NCI-H526 (cell line): ENCODE measurements at places on chromosomes 16 and 17.
A peak's percentile ranks its signal among the peaks of the same experiment; 100 is the strongest.

DNA sequence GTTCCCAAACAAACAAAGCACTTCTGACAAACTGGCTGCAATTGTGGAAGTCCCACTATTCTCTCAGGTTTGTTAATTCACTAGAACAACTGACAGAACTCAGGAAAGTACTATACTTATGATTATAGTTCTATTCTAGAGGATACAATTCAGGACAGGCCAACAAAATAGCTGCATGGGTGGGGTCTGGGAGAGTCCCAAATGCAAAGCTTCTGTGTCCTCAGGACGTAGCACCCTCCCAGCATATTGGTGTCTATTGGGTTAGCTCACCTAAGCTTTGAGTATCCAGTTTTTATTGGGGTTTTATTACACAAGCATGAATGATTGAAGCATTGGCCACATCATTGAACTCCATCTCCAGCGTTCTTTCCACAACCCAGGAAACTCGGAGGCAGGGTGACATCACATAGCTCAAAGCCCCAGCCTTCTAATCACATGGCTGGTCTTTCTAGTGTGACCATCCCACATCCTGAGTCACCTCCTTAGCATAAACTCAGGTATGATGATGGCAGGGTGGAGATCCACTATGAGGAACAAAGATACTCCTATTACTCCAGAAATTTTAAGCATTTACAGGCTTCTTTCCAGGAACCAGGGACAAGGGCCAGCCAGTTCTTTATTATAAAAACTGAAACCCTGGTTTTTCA, 43.9 kb upstream of the CCNF start:
- no peak for DNase-seq

DNA sequence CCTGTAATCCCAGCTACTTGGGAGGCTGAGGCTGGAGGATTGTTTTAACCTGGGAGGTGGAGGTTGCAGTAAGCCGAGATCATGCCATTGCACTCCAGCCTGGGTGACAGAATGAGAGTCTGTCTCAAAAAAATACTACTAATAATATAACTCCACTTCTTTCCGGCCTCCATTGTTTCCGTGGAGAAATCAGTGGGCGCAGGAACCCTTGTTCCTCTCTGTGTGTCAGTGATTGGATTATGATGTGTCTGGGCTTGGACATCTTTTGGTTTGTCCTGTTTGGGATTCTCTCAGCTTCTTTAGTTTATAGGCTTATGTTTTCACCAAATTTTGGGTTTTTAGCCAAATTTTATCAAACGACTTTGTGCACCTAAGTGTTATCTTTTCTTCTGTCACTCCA, 36.8 kb downstream of the ACSF3 start:
- no peak for DNase-seq

GRCh38 chr17:72121164-72122009, 567 bp downstream of the SOX9 start:
- DNase-seq = no peak

- DNase-seq = peak; percentile 84
Measured at GRCh38 chr16:11079652-11080187, 135.4 kb downstream of the CLEC16A start.

- DNase-seq = no peak
Measured at GRCh38 chr17:73069164-73069770, 23.2 kb downstream of the SLC39A11 start.

GRCh38 chr16:82667437-82667836, 40.7 kb downstream of the CDH13 start:
- DNase-seq = no peak

DNA sequence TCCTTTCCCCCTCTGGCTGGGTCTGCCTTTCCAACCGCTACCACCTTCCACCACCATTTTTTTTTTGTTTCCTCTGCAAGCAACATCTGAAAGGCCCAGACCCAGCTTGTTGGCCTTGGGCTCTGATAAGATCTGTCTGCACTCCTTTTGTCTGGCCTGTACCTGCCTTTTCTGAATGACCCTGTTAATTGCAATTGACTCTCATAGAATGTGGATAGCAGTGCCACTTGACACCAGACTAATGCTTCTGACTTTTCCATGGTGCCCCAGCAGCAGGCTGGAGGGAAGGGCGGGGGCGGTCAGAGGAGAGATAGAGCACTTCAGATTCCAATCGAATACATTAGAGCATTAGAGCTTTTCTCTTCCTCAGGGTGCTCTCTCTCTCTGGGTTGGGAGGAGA, 538.9 kb downstream of the WWOX start:
- DNase-seq = no peak

DNA sequence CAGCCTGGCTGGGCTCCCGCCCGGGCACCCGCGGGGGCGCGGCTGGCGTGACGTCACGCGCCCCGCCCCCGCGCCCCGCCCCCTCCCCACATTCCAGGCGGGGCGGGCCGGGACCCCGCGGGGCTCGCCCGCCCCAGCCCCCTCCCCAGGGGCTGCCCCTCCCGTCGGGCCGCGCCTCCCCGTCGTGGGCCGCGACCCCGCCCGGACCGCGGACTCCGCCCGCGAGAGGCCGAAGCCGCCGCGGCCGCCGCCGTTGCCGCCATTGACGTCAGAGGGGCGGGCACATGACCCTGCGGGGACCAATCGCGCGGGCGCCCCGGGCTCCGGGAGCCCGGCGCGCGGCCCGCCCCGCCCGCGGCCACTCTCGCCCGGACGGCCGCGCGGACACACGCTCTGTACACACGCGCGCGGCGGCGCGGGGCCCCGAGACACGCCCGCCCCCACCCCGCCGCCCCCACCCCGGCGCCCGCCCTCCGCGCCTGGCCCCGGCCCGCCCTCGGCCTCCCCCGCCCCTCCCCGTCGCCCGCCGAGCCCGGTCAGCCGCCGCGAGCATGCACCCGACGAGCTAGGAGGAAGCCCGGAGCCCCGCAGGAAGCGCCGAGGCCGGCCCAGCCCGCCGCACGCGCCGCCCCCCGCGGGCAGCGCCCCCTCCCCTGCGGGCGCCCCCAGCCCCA, at the start of gene CMIP:
TSS of gene CMIP (plus strand) at position 361 of the 674 bp plus-strand sequence.
- DNase-seq = no peak

DNA sequence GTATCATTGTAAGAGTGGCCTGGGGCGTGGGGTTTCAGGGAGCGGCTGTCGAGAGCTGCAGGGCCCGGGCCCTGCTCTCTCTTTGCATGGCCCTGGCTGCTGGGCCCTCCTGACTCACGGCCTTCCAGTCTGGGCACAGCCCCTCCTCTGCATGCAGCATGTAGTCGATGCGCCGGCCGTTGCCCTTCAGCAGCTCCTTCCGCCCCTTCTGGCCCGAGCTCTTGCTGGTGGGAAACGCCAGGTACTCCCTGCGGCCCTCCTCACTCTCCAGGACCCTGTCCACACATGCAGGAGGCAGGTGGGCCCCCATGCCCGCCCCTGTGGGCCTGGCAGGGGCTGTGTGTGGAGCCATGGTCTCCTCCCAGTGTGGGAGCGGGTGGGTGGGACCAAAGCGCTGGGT, 50.7 kb downstream of the PRMT7 start:
- DNase-seq = no peak

DNA sequence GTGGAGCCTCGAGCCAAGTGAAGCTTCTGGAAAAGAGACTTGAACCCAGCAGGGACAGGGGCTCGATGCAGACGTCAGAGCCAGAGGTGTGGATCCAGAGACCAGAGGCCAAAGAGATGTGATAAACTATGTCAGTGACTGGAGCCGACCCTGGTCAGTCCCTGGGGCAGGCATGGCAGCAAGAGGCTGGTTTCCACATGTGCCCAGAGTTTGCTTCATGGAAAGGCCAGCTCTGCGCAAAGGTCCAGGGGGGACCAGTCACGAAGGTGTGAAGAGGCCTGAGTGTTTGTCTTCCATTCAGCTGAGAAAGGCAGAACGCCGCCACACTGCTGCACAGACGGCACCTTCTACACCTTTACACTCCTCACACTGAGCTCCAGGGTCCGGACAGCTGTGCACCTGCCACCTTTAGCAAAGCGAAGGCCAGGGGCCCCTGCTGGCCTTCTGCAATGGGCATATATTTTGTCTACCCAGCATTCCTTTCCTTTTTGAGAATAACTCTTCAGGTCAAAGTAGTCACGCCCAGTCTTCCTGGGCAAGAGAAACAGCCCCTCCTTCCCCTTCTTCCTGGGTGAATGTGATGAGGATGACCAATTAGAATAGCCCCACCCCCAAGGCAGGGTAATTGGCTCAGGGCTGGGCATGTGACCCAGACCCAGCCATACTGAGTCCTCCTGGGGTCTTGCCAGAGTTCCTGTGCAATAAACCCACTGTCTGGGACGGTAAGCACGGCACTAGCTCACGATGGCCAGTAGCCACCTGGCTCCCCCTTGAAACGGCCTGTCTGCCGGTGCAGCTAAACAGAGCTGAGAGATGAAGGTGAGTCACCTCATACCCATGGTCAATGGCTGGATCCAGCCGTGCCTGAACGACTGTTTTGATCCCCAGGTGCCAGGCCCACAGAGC, 2.3 kb upstream of the RPH3AL start:
- no peak for DNase-seq

GRCh38 chr17:81153340-81153803, 11.9 kb upstream of the PVALEF start:
- no peak for DNase-seq

GRCh38 chr16:64390102-64390501, 731.8 kb downstream of the CDH11 start:
- no peak for DNase-seq

DNA sequence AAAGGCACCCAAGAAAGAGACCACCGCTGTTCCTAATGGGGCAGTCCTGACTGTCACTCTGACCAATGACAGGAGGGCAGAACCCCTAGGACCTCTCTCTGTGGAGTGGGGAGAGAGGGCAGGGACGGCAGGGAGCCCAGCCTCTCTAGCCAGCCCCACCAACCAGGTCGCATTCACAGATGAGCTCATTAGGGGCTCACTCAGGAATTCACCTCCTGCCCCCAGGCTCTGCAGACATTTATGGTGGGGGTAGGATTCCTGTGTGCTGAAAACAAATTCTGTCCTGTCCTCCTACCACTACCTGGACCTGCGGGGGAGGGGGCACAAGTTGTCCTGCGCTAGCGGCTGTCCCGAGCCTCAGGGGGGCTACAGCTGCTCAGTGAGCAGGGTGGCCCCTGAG, 27.7 kb upstream of the GPRC5C start:
- DNase-seq = no peak

- no peak for DNase-seq
Measured at GRCh38 chr17:7058831-7059447, 15.0 kb upstream of the SLC16A11 start.

DNA sequence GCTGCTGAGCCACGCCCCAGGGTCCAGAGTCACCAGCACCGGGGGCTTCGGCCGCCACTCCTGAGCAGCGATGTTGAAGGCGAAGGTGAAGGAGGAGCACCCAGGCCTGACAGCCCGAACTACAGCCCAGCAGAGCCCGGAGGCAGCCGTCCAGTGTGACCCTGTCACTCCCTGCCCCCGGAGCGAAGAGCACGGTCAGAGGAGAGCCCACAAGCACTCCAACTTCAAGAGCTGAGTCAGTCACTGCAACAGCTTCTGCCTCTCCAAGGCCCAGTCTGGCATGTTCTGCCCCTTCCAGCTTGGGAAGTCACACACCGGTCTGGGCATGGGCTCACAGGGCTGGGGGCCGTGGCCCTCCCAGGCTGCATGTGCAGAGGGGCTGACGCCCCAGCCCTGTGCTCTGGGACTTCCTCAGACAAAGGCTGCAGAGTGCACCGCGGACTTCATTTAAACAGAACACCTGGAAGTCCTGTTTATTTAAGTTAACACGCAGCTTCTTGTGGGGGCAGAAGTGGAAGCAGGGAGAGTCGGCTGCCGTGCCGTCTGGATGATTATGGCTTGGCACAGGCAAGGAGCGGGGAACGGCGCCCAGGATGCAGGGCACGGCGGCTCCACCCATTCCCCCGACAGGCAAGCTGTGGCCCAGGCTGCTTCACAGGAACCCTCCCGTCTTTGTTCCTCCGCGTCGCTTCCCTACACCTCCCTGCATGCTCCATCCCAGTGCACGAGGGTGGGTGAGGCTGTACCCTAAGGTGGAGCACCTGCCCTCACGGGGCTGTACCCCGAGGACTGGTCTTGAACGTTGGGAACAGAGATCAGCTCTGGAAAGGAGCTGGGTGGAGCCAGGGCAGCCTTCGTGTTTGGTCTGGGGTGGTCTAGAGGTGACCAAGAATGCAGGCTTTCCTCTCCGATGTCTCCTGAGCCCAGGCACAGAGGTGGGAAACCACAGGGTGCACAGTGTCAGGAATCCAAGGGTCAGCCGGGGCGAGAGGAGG, 68.9 kb upstream of the METRNL start:
- no peak for DNase-seq

GRCh38 chr17:1797323-1797722, 32.4 kb downstream of the SMYD4 start:
- DNase-seq = no peak

GRCh38 chr16:84407588-84408313, 39.4 kb downstream of the ATP2C2 start:
- DNase-seq = no peak

DNA sequence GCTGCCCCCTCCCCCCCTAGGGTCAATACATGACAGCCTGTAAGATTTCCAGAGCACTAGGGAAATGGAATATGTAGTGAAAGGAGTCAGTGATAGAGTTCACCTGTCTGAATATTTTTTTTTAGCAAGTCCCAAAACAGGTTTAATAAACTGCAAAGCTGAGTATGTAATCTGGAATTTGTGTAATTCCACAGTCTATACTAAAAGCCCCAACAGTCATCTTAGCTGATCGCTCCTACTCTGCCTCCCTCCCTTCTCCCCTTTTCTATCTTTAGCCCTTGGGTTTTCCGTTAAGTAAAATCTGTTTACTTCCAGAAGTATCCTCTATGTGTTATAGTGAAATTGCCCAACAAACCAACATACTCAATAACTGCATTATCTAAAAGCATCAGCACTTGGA, 3.5 kb downstream of the CDH13 start:
- no peak for DNase-seq

DNA sequence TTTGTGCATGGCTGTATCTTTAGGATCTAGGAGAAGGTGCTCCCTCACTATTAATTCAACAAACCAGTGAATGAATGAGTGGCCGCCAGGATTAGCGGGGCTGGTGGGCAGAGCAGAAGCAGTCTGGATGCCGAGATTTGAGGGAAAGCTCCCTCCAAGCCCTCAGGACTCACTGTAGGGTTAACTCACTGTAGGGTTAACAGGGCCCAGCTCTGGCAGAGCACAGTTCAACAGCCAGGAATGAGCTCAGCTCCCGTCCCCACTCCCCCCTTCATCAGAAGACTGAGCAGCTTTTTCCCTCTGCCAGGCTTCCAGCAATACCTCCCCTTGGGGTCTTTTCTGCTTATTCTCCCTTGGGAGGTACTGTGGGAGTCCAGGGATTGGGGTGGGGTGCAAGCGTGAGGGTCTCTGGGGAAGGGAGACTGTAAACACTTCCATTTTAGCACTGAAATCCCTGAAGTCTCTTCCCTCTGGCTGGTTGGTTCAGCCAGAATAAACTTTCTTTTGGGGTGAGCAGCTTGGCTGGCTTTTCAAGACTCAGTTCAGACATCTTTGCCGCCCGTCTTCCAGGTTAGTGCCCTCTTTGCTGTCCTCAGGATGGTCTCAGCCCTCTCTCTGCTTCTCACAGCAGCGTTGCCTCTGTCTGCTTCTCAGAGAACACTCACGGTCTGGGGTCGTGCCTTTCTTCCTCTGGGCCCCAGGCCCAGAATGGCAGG, 53.7 kb upstream of the WSB1 start:
- DNase-seq = no peak

GRCh38 chr16:61934601-61935000, 101.6 kb downstream of the CDH8 start:
- DNase-seq = no peak

GRCh38 chr16:49528060-49528865, 154.7 kb downstream of the C16orf78 start:
- DNase-seq = no peak

- no peak for DNase-seq
Measured at GRCh38 chr17:22461460-22462145, 769.3 kb downstream of the KCNJ18 start.

- no peak for DNase-seq
Measured at GRCh38 chr16:26901983-26902382, 164.7 kb upstream of the C16orf82 start.
